NCI-H1930 (cell line): ENCODE measurements at places on chromosomes 16 and 17.
A peak's percentile ranks its signal among the peaks of the same experiment; 100 is the strongest.

- no peak for DNase-seq
Measured at GRCh38 chr17:34996422-34997285, 16.3 kb downstream of the LIG3 start.

DNA sequence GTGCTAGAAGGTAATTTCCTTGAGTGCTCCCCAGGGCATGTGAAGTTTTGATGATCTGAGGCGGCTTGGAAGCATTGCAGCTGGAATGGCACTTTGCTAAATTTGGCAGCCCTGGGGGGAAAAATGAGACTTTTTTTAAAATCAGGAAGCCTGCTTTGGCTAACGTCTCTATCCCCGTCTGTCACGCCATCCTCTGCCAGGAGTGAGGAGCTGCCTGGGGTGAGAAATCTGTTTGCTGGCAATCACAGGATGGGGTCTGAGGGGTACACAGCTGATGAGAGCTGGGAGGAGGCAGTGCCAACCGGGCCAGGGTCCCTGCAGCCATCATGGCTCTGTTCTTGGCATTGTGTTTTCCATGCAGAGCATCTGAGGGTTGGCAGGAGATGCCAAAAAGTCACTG is 2.0 kb downstream of the ABCC12 start:
- DNase-seq = no peak

GRCh38 chr17:958712-959451 is 20.7 kb downstream of the NXN start:
- DNase-seq = no peak

DNA sequence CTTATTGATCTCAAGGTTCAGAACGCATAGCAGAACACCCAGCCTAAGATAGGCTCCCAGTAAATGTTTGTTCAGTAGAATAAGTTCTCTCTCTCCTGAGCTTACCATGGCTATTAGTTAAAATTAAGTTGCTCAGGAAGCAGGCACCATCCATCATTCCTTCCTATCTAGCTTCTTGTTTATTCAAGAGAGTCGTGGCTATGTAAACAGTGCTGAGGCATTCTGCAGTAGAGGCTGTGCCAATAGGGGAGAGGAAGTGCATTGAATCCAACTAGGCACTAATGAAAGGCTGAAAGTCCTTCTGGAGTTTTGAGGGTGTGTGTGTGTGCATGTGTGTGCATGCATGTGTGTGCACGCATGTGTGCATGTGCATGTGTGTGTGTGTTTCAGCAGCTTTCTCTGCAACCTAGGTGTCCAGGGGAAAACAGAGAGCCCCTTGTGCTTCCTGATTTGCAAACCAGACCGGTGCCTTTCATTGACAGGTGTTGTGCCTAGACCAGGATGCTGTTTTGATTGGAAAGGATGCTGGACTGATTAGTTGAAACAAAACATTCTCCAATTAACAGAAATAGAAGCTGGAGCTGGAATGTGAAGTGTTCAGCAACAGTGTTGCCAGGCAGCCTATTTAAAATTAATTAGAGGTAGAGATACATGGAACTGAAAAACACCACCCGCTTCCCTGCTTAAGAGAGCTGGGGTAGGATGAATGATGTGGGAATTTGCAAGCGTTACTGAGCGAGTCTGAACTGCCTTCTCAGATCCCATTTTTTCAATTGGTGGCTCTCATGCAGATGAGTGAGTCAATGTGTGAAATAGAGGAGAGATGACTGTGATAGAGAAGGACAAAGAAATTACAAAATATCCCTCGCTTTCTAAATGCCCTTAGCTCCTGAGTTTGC is 103.3 kb upstream of the CLEC3A start:
- no peak for DNase-seq

DNA sequence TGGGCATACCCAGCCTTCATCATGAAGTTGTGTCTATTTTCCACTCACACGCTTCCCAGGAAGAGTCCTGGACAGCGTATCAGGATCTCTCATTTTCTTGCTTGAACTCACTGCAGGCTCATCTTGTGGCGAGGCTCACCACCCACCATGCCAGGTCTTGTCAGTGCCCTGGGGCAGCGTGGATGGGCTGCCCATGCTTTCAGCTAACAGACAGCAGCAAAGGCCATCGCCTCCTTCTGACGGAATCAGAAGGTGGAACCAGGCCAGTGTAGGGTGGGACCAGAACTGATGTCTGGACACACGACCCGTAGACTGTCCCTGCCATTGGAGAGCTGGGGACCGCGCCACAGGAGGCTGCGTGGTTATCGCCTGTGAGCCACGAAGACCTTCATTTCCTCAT is 169.4 kb downstream of the FOXL1 start:
- no peak for DNase-seq

GRCh38 chr16:2438121-2438520 is 8.9 kb downstream of the CCNF start:
- DNase-seq = no peak

DNA sequence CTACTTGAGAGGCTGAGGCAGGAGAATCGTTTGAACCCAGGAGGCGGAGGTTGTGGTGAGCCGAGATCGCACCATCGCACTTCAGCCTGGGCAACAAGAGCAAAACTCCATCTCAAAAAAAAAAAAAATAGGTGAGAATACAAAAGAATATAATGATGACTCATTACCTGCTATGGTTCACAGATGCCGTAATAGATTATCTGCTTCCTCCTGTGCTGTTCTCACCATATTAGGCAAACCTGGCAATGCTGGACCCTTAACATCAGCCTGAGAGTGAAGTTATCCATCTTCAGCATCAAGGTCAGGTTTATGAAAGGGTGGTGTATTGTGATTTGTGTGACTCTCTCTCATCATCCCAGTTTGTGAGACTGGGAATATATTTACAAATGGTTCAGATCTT is 271.3 kb upstream of the CPHXL start:
- no peak for DNase-seq

GRCh38 chr17:63699638-63700527 is at the start of gene LIMD2:
Gene LIMD2 (minus strand): TSS chr17:63700125. CDS start chr17:63699298, 827 bp downstream.
- DNase-seq = peak; percentile 82

- DNase-seq = no peak
Measured at GRCh38 chr17:69828087-69828486, 246.9 kb upstream of the KCNJ16 start.

DNA sequence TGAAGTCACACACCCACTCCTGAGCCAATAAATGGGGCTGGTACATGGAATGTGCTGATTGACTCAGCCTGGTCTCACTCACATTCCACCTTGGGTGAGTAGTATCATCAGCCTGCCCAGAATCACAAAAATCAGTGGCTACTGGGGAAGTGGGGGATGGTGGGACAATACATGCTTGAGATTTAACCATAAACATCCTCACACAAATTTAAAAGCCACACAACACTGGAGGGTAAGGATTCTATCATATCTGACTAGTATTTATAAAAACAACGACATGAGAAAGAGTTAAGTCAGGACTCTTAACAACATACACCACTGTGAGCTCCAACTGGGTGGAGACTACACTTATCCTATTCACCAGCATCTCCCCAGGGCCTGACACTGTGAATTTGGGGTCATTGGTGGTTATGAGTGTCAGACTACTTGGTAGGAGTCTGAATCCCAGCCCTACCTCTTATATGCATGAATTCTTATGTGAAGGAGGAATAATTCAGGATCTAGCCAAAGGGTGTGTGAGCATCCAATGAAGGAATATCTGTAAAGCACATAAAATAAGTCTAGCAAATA is 26.0 kb upstream of the IRX6 start:
- DNase-seq = no peak

GRCh38 chr17:33981711-33982601 is 273.1 kb upstream of the CCL2 start:
- peak; percentile 69 for DNase-seq

DNA sequence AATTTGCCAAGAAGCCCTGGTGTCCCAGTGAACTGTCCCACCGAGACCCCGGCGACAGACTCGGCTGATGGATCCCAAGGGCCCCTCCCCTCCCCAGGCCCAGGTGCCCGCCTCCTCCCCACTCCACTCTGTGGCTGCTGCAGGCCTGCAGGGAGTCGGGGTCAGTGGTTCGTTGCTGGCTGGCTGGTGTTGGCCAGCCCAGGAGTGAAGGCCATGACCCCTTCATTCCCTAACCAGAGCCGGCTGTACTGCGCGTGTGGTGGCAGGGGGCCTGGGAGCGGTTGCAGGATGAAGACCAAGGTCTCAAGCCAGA is 9.2 kb upstream of the TBX2 start:
- no peak for DNase-seq

DNA sequence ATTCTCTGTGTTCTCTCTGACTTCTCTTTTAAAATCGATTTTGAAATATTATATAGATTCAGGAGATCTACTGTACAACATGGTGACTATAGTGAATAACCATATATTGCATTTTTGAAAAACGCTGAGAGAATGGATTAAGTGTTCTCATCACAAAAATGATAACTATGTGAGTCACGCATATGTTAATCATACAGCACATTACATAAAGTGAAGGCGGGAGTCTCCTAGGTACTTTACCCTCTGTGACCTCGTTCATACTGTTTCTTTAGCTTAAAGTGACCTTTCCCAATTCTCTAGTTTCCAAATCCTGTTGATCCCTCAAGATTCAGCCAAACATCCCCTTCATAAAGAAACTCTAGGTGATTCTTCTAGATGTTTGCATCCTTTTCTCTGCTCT is 3.1 kb upstream of the KRTAP3-2 start:
- DNase-seq = no peak
